Heart left ventricle (tissue), 16 donors: ENCODE measurements at places on chromosomes 6 and 20. TPM values are rescaled to one million over a fixed set of nuclear protein-coding genes. Genes with fewer than 3 reads are reported as not detected.

GRCh38 chr6:169702840-169703246, 917 bp downstream of the C6orf120 start:
- no peak for DNase-seq

GRCh38 chr6:106444777-106445507, 84.4 kb downstream of the CRYBG1 start:
- DNase-seq = no peak

GRCh38 chr6:30761791-30762429, 17.6 kb upstream of the IER3 start:
- DNase-seq = no peak

Gene OR2H1
- total RNA-seq = not detected
